ENCODE measurements at places on chromosomes 11 and 22.

GRCh38 chr22:17930455-17931313, 93.7 kb downstream of the MICAL3 start:
- no peak for DNase-seq

GRCh38 chr11:46278387-46279125, 1.1 kb downstream of the CREB3L1 start:
- no peak for DNase-seq

DNA sequence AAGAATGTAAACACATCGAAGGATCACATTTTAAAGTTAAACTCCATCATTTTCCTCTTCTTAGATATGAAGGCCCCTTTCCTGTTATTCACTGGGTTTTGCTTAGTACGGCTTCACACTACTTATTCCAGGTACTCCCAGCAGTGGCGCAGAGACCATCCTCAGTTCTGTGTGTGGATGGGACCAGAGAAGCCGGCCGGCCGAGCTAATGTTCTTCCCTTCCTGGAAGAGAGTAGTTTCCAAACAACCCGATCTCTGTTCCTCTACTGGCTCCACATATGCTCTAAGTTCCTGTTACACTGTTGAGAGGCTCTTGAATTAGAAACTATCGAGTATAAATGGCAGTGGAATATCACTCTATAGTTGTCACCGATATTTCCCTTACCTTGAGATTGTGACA, 684 bp upstream of the NFRKB start:
- DNase-seq: no peak

- DNase-seq: no peak
Measured at GRCh38 chr11:1302461-1303125, 6.8 kb downstream of the TOLLIP start.

DNA sequence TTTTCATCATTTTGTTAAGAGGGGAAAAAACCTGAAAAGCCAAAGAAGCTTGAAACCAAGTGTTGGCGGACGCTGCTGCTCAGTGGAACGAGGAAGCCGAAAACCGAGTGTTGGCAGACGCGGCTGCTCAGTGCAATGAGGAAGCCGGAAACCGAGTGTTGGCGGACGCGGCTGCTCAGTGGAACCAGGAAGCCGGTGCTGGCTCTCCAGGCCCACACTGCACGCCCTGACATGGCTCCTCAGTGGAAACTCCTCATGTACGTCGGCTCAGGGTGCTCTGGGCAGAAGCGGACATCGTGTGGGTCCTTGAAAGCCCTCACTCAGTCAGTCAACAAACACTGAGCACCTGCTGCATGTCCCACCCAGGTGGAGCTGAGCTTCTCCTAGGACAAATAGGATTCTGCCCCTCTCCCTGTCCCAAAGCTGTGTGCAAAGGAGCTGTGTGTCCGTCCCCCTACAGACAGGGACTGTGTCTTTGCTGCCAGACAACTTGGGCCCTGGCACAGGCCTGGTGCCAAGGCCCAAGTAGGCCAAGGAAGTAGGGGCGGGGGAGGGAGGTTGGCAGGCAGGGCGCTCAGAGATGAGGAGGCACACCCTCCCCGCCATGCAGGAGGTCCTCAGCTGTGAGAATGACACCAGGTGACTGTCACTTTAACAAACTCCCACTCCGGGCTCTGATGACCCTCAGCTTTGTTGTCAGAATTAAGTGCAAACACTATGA, 37.3 kb downstream of the PHF21B start:
- no peak for DNase-seq

- no peak for DNase-seq
Measured at GRCh38 chr11:46050003-46050461, 71.2 kb downstream of the PHF21A start.

GRCh38 chr11:15119826-15120225, 5.1 kb downstream of the INSC start:
- no peak for DNase-seq

- no peak for DNase-seq
Measured at GRCh38 chr11:33867561-33867960, 24.3 kb downstream of the LMO2 start.

DNA sequence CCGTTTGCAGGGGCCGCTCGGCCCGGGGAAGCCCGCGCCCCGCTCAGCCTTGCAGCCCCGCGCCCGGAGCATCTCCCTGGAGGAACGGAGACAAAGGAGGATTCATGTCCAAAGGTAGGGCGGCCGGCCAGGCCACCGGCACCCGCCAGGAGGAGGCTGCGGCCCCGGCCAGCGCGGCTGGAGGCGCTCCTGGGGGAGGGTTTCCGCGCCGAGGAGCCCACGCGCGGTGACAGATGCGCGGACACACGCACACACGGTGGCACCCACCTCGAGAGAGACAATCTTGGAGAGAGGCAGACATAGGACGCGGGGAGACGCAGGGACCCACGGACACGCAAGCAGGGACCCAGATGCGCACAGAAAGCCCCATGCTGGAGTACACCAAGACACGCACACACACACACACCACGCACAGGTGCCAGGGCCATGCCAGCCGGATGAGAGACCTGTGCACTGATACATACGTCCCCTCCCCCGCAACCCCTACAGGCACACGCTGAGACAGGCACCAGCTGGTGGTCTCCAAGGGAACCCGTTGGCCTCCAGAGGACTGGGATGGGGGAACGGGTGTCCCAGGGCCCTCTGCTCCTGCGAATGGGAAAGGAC, 7.8 kb downstream of the SEPTIN3 start:
- no peak for DNase-seq

DNA sequence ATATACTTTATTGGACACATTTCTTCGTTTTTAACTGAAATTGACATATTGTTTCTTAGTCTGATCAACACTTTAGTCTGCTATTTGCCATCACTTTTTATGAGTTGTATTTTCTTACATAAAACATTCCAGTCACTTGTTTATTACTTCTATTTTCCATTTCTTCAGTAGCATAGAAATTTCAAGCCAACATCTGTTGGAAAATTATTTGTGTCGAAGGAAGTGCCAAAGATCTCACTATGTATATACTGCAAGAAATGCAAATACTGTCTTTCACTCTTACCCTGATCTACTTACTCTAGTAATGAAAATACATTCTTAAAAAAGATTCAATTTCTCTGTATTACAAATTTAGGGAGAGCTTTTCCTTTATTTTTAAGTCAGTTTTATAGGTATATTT, 105.9 kb downstream of the SLC17A6 start:
- no peak for DNase-seq

DNA sequence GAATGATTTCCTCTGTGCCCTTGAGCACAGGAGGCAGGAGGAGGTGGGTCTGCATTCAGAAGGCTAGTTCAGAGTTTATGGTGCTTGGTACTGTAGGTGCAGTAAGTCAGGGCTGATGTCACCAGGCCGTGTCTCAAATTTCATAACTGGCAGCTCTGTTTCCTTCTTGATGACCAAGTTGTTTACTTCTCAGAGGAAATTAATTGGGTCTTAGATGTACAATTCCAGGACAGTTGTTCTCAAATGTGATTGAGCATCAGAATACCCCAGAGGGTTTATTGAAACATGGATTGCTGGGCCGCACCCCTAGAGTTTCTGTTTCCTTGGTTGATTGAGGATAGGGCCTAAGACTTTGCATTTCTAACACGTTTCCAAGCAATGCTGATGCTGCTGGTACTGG, 6.2 kb downstream of the AMOTL1 start:
- DNase-seq: no peak

- DNase-seq: no peak
Measured at GRCh38 chr11:73196576-73196975, 21.5 kb upstream of the P2RY2 start.

DNA sequence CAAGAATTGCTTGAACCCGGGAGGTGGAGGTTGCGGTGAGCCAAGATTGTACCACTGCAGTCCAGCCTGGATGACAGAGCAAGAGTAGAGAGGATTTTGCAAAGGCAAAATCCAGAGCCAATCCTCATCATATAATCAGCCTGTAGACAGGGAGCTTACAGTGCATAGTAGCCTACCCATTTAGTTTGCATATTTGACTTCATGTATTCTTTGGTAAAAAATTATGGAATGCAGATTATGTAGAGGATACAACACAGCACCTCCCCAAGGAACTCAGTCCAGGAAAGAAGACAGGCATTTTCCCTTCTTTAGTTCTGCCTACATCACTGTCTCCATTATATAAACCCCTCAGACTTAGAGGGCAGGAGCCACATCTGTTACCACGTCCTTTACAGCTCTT, 39.7 kb upstream of the YWHAH start:
- no peak for DNase-seq

DNA sequence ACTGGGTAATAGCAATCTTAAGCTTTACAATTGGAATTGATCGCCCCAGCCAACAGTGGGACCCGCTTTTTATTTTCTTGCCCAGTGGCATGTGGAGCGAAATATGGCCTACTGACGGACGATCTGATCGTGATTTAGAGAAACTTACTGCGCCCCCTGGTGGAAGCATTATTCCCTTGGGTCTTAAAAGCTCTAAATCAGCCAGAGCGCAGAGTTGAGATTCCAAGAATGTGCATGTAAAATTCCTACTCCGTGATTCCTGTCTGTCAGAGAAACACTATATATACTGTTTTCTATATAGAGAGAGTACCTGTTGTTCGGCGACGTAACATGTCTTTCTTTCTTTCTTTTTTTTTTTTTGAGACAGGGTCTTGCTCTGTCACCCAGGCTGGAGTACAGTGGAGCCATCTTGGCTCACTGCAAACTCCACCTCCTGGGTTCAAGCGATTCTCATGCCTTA, 3.7 kb upstream of the DPF2 start:
- DNase-seq: peak; percentile 81

DNA sequence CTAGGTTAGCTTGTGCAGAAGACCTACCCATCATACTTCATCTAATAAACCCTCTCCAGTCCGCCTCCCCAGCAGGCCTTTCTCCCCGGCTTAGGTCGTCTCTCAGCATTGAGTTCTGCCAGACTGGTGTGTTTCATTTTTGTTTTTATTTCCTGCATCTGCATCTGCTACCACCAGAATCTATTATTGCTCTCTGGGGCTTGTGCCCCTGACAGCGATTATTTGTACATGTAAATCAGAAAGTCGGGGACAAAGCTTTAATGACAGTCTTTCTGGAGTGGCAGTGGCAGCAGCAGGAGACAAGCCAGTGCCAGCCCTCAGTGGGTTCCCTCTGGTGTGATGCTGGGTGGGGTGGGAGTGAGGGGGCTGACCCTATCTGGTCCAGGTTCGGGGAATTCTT, 127.5 kb downstream of the PKNOX2 start:
- DNase-seq: no peak

DNA sequence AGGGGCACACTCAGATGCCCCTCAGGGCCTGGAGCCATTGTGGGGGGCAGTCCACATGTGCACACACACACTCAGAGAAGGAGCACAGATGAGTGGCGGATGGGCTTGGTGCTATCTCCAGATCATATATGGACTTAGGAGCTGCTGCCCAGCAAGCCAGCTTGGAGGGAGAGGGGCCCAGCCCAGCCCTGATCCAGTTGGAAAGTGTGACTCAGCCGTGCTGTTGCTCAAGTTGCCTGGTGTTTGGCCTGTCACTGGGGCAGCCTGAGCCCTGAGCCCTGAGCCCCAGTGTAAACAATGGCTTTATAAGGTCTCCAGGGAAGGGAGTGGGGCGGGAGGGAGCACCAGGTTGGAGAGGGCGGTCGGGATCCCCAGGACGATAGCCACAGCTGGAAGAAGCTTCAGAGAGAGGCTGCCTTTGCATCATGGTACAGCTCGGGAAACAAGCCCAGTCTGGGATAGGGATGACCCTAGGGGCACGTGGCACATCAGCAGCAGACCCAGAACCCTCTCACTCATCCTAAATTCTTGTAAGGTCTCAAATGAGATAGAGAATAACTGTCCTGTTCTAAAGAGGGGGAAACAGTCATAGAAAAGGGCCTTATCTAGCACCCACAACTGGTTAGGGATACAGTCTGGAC, 4.8 kb downstream of the SELENOM start:
- DNase-seq: no peak

DNA sequence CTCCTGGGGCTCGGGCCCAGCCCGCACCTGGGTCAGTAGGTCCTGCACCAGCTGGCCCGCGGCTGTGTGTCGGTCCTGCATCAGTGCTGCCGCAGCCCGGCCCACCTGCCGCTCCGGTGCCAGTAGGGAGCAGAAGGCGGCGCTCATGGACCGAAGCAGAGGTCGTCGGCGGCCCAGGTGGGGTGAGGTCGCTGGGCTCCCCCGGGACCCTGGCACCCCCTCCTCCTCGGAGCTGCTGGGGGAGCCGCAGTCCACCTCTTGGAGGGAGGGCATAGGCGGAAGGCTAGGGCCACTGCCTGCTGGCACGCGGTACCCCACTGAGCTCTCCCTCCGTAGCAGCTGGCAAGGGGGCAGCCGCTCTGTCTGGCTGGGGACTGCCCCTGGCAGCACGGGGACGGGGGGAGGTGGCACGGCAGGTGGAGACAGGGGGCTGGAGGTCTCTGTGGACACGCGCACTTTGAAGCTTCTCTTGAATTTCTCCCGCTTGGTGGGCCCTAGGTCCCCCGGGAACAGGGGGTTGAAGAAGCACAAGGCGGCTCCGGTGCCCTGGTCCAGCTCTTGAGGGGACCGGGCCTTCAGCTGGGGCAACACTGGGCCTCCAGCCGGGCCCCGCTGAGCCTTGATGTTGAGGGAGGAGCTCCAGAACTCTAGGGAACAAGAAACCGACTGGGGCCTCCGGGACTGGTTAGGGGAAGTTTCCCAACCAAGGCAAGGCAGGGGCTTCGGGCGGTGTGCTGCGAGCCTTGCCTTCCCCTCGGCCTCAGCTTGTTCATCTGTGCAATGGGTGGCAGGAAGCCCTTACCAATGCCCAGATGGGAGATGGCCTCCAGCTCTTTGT, 1.4 kb downstream of the RIN1 start:
- no peak for DNase-seq

DNA sequence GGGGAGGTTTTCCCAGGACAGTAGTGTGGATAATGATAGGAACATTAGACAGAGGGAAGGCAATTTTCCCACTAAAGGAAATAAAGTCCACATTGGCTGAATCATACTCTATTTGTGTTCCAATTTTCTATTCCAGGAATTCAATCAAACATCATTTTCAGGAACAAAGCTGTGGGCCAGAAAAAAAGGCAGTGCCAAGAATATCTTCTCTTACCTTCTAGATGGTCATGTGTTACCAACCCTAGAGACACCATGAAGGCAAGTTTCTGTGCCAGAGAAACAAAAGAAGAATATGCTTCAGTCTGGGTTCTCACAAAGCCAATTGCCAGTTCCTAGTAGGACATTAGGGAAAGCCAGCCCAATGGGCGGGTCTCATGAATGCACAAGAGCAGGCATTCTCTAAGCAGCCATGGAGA, 27.5 kb downstream of the LARGE2 start:
- no peak for DNase-seq

DNA sequence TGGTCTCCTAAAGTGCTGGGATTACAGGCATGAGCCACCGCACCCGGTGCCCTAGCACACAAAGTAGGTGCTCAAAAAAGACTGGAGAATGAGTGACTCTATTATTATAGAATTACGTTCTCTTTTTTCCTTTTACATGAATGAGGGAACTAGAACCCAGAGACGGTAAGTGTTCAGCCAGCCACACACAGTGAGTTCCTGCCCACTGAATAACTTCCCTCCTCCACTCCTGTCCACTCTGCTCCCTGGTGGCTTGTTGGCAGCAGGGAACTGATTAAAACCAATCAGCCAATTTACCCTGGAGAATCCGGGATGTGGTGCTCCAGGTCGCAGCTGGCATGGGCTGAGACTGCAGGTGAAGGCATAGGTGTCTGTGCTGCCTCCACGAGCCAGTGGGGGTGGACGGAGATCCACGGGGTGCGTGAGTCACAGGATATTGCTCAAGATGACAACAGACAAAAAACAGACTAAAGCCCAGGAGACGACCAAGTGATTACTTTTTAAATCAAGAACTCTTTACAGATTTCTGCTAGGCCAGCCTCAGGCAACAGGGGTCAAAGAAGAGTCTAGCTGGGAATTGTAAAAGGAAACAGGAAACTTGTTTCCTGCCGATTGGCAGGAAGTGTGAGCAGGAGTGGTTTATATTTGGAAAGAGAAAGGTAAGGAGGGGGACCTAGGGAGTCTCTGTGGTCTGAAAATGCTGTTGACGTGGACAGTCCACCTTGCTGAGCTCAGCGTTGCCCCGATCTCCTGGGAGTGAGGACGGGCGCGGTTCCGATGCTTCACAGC, 95.2 kb upstream of the TP53I11 start:
- no peak for DNase-seq

Measured in NCI-H187 (cell line).